Mesothelial cell of epicardium (in vitro differentiated cells): ENCODE measurements at places on chromosomes 5 and 9.

GRCh38 chr5:148387325-148387724 is 3.6 kb downstream of the FBXO38 start:
- DNase-seq: no peak

GRCh38 chr5:123814801-123815470 is 303.0 kb downstream of the CSNK1G3 start:
- DNase-seq: no peak

DNA sequence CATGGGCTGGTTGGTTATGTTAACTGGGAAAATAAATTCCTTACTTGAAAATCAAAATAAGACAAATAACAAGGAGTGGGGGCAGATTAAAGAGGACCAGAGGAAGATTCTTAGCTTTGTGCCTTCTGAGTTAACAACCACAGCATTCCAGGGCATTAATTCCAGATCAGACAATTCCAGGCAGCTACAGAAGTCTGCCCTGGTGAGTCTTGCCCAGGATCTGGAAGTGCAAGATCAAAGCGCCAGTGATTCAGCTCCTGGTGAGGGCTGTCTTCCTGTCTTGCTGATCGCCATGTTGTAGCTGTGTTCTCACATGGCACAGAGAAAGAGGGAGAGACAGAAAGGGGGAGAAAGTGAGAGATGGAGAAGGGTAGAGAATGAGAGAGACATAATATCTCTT is 65.6 kb downstream of the ANXA2R start:
- no peak for DNase-seq

- no peak for DNase-seq
Measured at GRCh38 chr5:107783551-107783950, 112.8 kb upstream of the EFNA5 start.

DNA sequence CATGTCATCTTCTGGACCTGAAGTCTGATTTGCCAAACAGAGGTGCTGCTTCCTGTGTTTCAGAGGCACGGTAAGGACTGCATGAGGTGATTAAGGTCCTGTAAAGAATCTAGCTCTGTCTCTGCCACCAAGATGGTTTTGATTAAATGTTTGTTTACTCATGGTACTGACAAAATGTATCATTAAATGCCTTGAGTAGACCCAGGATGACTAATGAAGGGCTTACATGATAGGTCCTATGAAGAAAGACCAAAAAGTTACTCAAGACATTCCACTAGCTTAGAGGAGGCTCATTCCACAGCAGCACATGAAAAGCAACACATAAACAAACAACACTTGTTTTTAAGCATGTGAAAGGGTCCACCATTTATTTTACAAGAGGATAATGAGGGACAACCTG is 100.9 kb downstream of the BOD1 start:
- no peak for DNase-seq

DNA sequence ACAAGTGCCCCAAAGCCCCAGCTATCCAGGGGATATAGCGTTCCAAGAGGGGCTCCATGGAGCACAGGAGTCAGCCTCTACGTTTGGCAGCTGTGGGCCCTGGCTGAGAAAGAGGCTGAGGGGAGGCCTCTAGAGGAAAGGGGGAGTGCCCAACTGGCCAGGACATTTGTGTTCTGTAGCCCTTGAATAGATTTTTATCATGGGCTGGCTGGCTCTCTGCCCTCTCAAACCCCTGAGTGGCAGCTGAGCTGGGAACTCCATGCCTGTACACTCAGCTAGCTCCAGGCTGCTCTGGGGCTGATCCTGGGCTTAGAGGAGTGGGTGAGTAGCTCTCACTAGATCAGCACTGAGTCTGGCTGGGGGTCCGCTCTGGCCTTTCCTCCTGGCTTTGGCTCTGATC is 285.0 kb downstream of the ZSWIM6 start:
- no peak for DNase-seq

GRCh38 chr5:60598424-60598823 is 101.5 kb downstream of the DEPDC1B start:
- no peak for DNase-seq

DNA sequence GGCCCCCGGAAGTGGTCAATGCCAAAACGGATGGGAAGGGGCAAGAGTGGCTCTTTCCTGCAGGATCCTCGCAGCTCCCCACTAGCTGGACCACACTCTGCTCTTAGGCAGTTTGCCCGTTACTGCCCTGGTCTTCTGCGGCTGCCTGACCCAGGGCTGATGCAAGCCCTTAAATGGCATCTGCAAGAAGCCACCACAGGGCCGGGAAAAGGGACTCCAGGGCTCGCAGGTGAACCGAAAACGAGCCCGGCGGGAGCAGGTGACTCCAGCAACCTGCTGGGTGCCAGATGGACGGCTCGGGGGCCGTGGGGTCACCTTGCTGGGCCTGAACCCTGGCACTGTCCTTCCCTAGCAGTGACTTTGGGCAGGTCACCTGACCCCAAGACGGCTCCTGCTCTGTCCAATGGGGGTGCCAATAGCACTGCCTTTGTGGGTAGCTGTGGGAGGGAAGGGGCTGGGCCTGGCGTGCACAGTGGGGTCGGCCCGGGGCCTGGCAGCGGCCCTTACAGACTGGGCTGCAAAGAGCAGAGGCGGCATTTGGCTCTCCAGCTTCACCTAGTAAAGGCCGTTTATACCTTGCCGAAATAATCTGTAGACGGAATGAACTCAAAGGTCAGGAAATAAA is 1.3 kb downstream of the TMEM250 start:
- no peak for DNase-seq

DNA sequence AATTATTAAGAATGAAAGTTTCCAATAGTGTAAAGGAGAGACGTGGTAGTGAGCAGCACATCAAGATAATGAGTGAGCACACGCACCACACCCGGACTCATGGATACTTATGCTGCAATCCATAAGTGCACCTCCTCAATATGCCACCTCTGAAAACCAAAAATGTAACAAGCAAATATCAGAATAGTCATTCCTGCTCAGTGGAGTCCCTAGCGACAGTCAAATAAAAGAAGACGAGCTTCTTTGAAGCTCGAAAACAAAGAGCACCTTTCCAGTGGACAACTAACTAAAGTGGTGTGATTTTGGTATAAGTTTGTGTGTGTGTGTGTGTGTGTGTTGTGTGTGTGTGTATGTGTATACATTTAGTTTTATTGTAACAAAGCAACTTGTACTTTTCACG is 241.3 kb downstream of the DEPDC1B start:
- no peak for DNase-seq

- no peak for DNase-seq
Measured at GRCh38 chr9:105205787-105206495, 38.5 kb upstream of the SLC44A1 start.

- DNase-seq: no peak
Measured at GRCh38 chr5:2914981-2915484, 163.6 kb upstream of the IRX2 start.

DNA sequence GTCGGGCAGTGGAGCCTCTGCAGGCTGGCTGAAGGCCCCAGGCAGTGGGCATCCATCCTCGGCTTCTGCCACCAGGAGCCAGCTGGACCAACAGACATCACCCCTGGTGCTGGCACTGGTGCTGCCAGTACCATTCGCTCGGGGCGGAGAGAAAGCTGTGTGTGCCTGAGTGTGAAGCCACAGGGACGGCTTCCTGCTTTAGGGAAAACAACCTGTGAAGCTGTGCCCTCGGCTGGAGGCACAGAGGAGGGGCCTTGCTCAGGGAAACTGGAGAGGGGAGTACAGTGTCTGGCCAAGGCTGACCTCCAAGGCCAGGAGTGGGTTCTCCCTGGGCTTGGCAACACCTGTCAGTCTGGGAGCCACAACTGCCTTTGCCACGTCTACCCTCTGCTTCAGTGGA is 38.3 kb downstream of the NEK6 start:
- no peak for DNase-seq

DNA sequence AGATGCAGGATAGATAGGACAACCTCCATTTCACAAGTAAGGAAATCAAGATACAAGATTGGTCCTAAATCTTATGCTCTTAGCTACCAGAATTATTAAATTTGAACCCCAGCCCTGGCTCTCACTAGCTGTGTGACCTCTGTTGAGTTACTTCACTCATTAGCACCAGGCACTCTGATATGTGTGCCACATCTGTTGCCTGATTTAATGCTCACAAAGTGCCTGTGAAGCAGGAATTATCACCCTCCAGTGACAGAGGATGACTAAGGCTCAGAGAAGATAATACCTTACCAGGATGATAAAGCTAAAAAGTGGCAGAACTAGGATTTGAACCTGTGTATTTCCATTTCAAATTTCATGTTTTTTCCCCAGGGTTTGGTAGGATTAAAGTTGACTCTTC is 110.0 kb downstream of the PLPPR1 start:
- no peak for DNase-seq

GRCh38 chr9:79689576-79689975 is 117.8 kb downstream of the TLE4 start:
- no peak for DNase-seq

GRCh38 chr5:105554568-105555169 is 1992.1 kb upstream of the NUDT12 start:
- DNase-seq: no peak

DNA sequence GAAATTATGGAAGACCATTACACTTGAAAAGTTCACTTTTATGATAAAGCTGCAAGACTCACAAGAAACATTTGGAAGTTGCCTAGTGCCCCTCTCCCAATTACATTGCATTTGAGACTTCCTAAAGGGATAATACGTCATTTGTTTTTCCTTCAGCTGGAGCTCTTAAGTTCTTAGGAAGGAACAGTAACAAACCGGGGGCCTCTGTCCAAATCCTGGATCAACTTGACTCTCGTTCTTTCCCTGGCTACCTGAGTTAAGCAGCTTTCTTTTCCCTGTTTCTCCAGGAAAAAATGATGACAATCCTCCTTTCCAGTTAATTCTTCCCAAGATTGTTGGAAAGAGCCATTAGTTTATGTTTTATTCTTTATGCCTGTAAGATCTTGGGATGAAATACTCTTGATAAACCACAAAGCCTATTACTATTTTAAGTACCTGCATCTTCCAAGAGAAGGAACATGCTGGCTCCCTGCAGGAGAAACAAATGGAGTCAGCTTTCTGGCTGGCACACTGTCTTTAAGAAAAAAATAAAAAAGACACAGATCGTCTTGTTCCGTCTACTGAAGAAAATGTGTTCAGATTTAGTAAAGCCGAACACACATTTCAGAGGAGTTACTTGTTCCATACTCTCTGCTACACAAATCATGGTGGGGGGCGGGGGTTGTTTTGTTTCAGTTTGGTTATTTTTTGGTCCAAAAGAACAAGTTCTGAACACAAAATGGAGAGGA is 297.9 kb downstream of the EFNA5 start:
- DNase-seq: no peak

- no peak for DNase-seq
Measured at GRCh38 chr9:114777821-114778609, 27.8 kb downstream of the TNFSF15 start.

DNA sequence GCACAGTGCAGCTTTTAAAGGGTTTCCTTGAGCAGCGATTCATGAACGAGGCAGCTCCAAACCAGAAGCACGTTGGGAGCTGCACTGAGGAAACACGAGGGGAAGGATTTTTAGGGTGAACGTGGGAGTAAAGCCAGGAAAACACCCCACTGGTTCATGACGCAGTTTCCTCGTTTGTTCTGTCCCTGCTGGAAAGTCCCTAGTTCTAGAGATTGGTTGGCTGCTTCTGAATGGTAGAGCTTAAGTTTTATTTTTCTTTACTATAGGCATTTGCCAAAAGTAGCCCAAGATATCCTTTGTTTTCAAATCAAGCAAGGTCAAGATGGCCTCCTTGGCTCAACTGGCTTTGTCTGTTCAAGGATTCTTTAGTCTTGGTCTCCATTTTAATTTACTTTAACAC is 116.5 kb upstream of the CACNA1B start:
- DNase-seq: no peak

GRCh38 chr9:27108981-27109541 is at the start of gene TEK:
TSS of gene TEK (plus strand) at chr9:27109225. CDS start at chr9:27109591, 366 bp downstream.
- DNase-seq: no peak

GRCh38 chr5:76561959-76562358 is 61.2 kb downstream of the F2RL2 start:
- no peak for DNase-seq

DNA sequence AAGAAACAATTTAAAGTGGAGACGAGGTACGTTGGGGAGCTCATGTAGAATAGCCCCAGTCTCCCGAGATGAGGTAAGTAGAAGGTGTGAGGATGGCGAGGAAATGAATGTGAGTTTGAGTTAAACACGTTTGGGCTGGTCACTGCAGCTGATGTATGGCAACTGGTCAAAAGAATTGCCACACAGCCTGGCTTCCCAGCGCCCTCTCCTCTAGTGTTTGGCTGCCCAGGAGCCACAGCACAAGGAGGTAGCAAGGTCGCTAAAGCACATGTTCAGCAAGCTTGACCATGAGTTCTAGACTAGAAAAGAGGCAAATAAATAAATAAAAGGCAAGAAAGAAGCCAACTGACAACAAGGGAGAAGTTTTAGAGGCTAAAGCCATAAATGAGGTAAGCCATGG is 21.4 kb upstream of the LECT2 start:
- DNase-seq: no peak

- no peak for DNase-seq
Measured at GRCh38 chr5:98794001-98794400, 20.5 kb downstream of the RGMB start.

DNA sequence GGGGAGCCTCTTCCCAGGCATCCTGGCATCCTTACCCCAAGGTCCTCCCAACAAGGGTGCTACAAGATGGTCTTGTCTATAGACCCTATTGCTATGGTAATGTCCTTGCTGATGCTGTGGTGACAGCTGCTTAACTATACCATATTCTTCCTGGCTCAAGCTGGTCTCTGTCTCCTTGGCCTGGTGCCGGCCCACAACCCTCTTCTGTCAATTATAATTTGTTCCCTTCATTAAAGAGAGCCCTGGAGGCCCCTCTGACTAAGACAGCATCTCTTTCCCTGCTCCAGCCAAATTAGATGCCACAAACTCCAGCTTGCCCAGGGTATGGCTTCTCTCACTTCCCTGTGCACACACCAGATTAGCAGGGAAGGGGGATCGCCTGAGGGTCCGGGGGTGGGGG is 86.7 kb downstream of the PSD2 start:
- DNase-seq: no peak

- DNase-seq: no peak
Measured at GRCh38 chr9:69472101-69472620, 147.1 kb downstream of the ENTREP1 start.

DNA sequence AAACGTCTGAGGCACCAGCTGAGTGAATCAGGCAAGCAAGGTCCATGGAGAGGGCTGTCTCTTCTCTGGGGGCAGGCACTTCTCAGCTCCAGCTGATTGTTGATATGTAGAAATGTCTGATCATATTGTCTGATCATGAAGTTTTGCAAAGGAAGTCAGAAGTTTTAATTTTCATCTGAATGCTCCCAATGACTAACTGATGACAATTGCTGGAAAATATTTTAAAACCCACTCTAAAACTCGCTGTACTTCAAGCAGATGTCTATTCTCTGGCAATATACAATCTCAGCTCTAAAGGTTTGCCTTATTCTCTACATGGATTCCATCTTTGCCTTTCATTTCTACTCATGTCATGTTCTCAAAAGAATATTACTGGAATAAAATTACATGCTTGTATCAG is 12.7 kb downstream of the PLK2 start:
- DNase-seq: no peak
